Stimulated activated CD8-positive, alpha-beta memory T cell treated with anti-CD3 and anti-CD28 coated beads, Interleukin-4, amount 100 ng/mL, for 4 hours (primary cell): ENCODE measurements at places on chromosomes 4 and X.

DNA sequence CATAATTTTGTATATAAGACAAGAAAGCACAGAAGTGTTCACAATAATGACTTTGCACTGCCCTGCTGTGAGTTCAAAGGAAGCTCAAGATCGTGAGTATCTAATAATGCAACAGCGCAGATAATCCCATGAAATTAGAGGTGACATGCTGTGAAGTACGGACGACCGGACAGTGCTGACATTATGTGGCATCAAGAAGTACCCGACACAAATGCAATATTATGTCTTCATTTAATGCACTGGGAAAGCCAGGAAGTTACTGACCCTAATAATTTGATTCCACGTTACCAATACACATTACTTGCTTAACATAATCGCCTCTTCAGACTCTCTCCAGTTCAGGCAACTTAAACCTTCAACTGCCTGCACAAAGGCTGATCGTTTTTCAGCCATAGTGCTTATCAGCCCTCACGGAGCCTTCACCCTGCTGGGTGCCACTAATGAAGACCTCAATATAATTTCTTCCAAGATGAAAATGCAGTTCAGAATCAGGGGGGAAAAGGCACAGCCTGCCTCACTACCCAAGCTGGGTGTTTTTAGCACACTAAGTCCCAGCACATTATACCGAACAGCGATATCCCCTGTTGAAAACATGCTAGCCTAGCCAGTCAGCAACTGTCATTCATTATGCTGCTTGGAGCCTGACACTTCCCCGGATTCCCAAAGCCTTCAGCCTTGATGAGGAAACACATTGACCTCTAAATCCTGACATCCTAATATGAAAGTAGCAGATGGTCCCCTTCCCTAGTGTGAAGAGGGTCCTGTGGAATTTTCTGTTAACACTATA is 56.1 kb downstream of the SLC7A11 start:
- DNase-seq: no peak

GRCh38 chr4:26475716-26476115 is 14.6 kb downstream of the CCKAR start:
- no peak for DNase-seq

DNA sequence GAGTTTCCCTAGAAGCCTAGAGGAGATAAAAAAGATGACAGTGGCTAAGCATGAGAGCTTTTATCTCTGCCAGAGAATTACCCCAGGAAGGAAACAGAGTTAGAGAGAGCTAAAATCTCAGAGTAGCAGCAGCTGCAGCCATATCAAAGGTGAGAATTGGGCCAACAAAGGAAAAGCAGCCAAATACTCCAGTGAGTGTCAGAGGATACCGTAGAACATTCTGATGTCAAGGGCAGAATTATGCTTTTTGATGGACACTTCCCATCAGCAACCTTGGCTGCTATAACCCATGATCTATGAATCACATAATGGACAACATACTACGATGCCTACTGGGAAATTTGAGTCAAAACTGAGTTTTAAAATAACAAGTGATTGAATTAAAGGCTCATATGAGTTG is 405.8 kb upstream of the CPEB2 start:
- no peak for DNase-seq

- no peak for DNase-seq
Observed at GRCh38 chr4:88880501-88881226, 176.3 kb downstream of the FAM13A start.

- DNase-seq: no peak
Observed at GRCh38 chr4:73206236-73206635, 52.4 kb downstream of the ANKRD17 start.

GRCh38 chr4:182310962-182311361 is 67.8 kb downstream of the TENM3 start:
- no peak for DNase-seq

DNA sequence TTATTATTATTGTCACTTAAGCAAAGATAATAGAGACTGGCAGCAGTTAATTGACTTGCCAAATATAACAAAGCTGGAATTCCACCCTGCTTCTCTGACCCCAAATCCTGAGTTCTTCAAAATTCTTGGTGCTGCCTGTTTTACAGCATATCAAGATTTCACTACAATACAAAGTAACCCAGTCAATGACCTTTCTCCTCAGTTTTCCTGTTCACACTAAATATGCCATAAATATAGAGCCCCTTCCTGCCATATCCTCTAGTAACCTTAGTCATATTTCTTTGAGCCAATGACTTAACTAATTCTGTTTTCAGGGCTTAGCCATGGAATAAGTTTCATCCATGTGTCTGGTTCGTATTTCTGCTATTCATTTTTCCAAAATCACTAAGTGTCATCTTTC is 315.3 kb upstream of the HS3ST1 start:
- no peak for DNase-seq

DNA sequence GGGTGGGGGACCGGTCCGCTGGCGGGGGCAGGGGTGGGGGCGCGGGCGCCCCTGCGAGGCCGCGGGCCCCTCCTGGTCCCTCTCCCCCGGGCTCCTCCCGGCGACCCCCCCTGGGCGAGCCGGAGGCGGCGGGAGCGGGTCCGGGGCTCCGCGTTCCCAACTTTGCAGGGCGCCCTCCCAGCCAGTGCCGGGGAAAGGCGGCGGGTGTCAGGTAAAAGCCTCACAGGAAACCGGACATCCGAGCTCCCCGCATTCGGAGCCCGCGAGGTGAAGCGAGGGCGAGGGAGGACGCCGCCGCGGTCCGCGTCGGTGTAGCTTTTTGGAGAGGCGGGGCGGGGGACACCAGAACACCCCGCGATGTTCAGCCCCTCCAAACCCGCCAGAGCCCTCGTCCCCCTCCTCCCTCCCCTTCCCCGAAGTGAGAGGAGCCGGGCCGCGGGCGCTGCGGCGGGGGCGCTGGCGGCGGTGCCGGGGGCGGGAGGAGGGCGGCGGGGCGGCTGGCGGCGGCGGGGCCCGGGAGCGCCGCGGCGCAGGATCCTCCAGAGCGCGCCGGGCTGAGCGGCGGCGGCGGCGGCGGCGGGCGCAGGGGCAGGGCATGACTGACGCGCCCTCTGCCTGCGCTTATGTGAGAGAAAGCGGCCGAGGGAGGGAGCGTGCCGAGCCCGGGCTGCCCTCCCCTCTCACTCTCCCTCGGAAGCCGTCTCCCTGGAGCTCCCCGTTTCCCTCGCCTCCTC is at the start of gene VEGFC:
VEGFC (minus strand) TSS at position 597 of the 734 bp plus-strand sequence. CDS start 611 bp downstream, outside the sequence.
- no peak for DNase-seq

DNA sequence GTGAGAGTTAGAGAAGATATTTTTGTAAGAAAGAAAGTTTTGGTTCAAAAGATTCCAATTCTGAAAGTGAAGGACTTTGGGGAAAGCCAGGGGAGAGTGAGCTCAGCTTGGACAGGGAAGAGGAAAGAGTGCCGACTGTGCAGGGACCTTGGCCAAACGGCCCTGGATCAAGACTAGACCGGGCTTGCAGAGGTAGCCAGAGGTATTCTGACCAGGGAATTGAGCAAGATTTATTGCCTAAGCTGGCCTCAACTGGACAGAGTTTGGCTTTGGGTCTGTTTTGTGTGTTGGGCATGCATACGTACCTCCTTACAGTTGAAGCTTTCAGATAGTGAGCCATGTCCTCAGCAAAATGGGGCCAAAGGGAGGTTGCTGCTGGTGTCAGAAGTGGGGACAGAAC is 11.6 kb downstream of the PLAC1 start:
- DNase-seq: no peak

DNA sequence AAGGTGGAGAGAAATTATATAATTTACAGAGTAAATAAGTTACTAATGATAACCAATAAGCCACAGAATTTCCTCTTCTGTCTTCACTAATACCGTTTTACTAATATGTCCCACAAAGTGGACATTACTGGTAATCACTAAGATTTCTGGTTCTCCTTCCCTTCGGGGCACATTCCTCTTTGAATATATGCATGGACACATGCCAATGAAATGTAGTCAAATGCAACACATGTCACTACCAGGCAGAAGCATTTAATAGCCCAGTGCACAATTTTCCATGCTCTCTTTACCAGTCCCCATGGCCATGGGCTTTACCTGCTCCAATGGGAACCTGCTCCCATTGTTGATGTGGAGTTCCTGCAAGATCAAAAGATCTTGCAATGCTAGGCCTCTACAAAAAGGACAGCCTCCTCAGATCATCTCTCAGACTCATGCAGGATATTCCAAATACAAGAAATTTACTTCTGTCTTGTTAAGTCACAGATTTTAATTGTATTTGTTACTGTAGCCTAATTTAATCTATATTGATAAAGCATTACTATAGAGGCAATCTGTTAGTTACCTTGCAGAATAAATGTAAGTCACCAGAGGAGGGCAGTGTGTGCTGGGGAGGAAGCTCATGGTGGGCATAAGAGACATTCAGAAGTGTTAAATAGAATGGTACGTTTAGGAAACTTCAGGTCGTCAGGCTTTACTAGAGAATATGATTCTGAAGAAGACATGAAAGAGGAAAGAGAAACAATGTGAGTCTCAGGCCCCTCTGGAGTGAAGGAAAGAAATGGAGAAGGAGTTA is 37.1 kb upstream of the INPP4B start:
- DNase-seq: no peak
